ENCODE measurements at places on chromosomes 1 and 21.

- DNase-seq = no peak
Measured at GRCh38 chr1:210200124-210200736, 32.4 kb upstream of the SERTAD4 start.

- no peak for DNase-seq
Measured at GRCh38 chr21:20729376-20729775, 268.8 kb upstream of the NCAM2 start.

DNA sequence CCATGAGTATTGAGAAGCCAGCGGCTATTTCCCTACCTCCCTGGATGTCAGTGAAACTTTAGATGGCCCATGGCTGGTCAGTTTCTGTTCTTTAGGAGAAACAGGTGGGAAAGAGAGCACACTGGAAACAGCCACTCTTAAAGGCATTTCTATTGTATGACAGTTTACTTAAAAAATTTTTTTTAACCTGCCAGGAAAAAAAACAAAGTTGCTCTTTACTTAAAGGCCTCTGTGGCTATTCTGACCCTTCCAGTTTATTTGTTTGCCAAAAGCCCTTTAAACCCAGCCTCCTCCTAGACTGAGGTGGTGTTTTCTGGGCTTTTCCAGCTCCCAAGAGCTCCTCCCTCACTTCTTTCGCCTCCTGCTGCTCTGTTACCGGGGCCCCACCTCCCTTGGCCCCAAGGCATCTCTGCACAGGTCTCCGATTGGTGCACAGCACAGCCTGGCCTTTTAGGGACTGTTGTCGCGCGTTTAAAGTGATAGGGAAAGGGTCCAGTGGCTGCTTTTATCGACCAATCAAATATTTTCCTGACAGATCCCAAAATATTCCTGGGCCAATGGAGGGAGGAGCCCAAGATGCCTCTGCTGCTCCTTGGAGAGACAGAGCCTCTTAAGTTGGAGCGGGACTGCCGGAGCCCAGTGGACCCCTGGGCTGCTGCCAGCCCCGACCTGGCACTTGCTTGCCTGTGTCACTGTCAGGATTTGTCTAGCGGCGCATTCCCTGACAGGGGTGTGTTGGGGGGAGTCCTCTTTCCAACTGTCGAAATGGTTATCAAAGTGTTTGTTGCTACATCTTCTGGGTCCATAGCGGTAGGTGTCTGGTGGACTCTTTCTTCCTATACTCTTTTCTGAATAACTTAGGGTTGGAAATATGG is at the start of gene SH3BGR:
Gene SH3BGR (plus strand): TSS at position 639 of the 875 bp plus-strand sequence. CDS start 127 bp downstream, at position 766.
- DNase-seq = no peak

DNA sequence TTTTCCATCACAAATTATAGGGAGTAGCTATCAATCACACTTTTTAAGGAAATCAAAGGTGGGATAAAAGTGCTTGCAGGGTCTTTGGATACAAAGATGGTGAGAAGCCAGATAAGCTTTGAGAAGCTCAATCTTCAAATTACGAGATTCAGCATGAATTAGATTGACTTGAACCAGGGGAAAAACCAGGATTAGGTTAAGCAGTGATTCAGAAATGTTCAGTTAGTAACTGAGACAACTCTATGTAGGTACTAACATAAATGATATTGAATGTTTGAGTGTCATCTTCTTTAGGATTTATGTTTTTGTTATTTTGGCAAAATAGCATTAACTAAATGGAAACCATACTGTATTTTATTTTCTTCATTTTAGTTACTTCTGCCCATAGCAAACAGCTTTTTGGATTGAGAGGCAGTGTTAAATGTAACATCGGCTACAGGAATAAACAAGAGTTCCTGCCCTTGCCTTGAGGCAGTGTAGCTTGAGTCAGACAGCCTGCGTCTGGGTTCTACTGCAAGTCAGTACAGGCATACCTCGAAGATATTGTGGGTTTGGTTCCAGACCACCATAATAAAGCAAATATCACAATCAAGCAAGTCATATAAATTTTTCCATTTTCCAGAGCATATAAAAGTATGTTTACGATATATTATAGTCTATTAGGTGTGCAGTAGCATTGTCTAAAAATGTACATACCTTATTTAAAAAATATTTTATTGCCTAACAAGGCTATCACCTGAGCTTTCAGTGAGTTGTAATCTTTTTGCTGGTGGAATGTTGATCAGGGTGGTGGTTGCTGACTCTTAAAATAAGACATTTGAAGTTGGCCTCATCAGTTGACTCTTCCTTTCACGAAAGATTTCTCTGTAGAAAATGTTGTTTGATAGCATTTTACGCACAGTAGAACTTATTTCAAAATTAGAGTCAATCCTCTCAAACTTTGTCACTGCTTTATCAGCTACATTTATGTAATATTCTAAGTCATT is 36.9 kb upstream of the BACH1 start:
- no peak for DNase-seq

DNA sequence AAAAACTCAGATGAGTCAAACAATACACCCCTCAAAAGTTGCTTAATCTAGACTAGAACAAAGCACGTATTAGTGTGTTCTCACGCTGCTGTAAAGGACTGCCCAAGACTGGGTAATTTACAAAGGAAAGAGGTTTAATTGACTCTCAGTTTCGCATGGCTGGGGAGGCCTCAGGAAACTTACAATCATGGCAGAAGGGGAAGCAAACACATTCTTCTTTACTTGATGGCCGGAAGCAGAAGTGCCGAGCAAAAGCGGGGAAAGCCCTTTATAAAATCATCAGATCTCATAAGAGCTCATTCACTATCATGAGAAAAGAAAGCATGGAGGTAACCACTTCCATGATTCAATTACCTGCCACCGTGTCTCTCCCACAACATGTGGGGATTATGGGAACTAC is 10.1 kb downstream of the JAM2 start:
- DNase-seq = no peak

DNA sequence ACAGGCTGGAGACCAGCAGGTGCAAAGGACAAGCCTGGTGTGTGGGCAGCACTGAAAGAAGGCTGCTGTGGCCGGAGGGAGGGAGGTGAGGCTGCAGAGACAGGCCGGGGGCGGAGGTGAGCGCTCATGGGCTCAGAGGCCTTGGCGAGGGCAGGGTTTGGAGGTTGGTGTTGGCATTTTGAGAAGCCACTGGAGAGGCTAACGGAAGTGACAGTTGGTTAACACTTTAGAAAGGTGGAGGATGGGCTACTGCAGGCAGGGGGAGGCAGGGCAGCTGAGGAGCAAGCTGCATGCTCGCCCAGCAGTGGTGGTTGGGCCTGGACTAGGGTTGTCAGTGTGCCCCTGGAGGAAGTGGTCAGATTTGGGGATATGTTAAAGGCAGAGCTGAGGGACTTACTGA is 37.5 kb downstream of the QSOX1 start:
- DNase-seq = no peak
